ENCODE measurements at places on chromosomes 5 and 9.

- no peak for DNase-seq
Observed at GRCh38 chr9:115606838-115607237, 488.9 kb upstream of the TNC start.

DNA sequence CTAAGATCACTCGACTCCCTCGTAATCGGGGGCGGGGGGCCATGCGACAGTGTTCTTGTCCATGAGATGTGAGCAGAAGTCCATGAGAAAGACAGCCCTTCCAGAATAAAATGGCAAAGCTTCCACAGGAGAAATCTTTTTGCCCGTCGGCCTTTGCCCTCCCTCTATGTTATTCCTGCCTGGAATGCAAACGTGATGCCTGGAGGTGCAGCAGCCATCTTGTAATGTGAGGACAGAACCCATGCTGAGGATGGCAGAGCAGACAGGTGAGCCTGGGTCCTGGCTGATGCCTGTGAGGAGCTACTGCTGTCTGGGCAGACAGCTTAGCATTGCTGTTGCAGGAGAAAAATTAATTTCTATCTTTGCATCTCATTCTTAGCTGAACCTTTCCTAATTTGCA lies 17.2 kb downstream of the MED10 start:
- no peak for DNase-seq

DNA sequence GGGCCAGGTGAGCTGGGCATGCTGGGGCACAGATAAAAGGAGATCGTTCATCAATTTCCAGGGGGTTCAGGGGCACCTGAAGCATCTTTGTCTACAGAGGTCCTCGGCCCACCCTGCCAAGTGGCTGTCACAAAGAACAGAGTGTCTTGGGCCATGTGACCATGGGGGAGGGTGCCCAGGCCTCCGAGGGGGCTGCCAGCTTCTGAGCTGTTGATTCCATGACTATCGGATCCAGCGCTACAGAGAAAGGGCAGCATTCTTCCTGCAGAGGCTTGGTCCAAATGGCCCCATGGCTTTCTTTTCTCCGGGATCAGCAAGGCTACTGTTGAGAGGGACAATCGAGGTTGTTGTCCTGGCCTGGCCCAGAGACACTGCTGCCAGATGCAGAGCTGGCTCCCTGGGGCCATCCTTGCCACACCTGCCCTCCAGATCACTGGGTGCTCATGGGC lies 289.2 kb downstream of the ZSWIM6 start:
- no peak for DNase-seq

DNA sequence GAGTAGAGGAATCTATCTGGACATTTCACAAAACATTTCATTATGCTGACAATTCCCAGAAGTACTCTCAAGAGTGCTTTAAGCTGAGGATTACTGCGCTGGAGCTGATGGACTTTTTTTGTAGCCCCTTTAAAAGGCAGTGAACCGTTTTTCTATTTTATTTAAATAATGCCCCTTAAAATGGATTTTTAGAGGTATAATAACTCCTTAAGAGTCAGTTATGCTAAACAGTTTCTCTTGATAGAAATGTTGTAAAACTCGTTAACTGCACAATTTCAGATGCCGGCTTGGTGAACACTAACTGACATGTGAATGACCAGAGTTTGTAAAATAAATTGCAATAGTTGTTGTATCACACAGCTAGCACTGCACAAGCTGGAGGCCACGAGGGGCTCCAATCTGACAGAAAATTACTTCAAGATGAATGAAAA lies 174.0 kb downstream of the NR2F1-AS1 start:
- DNase-seq, result no peak

DNA sequence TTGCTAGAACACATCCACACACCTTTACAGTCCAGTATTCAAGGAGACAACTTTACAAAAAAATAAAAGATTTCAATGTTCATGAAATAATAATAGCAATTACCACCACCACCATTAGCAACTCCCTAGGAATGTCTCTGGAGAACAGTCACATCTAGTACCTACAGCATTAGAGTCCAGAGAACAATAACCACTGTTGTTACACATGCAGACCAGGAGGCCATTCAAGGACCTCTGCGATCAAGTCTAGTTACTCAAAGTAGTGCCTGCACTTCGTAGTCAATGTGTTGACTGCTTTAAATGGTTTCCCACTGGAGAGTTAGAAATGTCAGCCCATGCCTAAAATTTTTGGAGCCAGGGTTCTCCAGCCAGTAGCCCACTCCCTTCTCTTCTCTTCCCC lies 244.4 kb downstream of the DEPDC1B start:
- no peak for DNase-seq

- no peak for DNase-seq
Observed at GRCh38 chr9:129109952-129110739, 447 bp downstream of the CRAT start.

GRCh38 chr9:126000731-126001580 lies 253.8 kb downstream of the PBX3 start:
- no peak for DNase-seq

DNA sequence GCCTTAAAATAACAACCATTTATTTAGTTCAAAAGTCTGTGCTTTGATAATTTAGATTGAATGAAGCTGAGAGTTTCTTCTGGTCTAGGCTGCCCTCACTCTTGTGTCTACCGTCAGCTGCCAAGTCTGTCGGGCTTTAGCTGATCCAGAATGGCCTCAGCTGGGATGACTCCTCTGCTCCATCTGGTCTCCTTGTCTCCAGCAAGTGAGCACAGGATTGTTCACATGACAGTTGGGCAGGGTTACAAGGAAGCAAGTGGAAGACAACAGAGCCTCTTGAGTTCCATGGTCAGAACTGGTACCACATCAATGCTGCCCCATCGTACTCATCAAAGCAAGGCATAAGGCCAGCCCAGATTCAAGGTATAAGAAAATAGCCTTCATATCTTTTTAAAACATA lies 9.0 kb downstream of the HTR1A start:
- DNase-seq, result no peak

GRCh38 chr5:72076621-72077300 lies 30.5 kb upstream of the MAP1B start:
- DNase-seq, result no peak

DNA sequence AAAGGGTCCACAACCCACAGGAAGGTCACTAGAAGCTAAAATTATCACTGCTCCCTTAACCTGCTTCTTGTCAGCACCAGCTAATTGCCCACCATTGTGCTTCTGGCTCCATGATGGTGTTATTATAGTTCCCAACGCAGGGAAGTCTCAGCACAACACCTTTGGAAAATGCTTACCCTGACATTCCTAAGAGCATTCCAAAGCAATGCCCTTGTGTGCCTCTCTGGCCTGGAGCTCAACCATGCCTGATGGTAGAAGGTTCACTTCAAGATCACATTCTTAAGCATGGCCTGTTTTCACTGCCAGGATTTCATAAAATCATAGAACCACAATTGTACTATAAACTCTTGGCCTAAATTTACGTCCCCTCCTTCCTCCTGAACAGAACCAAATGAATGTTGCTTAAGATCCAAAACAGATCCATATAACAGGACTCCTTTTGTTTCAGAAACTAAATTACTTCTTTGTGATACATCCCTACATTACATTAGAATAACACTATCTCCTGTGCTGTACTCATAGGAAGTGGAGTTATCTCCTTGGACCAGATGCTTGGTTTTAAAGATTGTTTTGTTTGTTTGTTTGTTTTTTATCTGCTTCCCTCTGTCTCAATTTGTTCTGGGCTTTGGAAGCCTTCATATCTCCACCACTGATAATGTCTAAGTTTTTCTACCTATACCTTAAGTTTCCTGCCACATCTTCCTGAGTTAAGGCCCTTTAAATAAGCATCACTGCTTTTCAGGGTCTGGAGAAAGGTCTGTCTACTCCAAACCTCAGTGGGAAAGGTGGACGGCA lies 32.1 kb downstream of the ARL15 start:
- DNase-seq, result no peak

GRCh38 chr9:121242219-121242958 lies 25.6 kb upstream of the GSN start:
- DNase-seq, result no peak

DNA sequence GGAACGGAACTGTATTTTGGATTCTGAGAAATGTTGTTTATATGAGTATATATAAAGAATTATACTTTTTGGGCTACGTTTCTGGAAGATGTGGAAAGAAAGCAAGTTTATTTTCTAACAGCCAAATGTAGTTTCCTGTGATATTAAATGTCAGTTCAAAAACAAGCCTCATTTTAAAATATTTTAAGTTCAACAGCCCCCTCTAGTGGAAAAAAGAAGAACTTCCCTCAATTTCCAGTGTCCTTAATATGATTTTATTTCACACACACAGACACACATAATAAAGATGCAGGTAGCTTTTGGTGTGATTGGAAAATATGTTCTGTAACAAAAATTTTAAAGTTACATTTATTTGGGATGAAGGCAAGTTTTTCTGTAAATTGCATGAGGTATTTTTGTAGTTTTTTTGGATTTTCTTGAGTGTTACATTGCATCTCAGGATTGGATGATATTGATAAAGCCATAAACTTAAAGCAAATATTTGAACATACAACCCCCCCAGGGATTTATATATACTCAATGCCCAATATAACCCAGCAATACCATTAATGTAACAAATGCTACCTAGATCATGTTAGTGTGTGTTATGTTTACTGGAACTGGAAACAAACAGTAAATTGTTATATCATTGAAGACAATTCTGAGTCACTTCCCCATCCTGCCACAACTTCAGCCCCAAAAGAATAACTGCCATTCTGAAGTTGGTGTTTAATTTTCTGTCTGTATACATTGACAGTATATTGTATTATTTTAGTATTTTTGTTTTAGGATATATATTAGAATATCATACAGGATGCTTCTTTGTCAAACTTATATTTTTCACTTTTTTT lies 54.0 kb downstream of the CCDC171 start:
- DNase-seq, result no peak

GRCh38 chr5:175444060-175444904 lies at the start of gene DRD1:
Gene DRD1 (minus strand): TSS chr5:175444182. CDS start chr5:175443099, 1,083 bp downstream.
- DNase-seq, result no peak

GRCh38 chr9:128529191-128529590 lies 23.2 kb upstream of the SPTAN1 start:
- no peak for DNase-seq

DNA sequence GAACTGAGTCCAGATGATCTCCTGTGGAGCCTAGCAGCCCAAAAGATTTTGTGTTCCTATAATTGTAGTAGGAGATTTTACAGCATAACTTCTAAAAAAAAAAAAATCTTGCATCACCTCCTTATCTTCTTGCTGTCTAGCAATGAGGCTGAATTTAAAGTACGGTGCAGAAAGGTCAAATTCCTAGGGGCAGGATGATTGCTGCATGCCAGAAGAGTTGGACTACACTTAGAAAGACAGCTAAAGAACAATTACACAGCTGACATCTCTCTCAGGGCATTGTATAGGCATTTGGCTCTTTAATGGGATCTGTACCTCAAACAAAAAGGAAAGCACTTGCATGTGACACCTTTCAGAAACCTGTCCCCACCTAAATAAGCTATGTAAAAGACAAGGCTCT lies 443.2 kb downstream of the HCN1 start:
- DNase-seq, result no peak

GRCh38 chr5:3484836-3485235 lies 110.8 kb upstream of the IRX1 start:
- DNase-seq, result no peak

DNA sequence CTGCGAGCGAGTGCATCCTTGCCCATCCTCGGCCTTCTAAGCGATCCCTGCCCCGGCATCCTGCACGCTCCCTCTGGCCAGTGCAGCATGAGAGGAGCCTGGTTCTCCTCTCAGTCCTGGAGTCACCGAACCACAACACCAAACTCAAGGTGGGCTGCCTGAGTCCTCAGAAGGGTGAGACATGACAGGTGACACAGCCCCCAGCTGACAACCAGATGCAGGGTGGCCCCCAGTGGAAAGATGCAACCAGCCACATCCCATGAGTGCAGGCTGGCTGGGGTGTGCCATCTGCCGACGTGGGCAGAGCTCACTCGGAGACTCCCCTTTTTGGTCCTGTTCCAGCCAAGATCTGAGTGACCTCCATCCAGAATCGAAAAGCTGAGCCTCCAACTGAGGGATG lies 58.4 kb downstream of the COL23A1 start:
- DNase-seq, result no peak

GRCh38 chr5:36701085-36701698 lies 94.8 kb downstream of the SLC1A3 start:
- DNase-seq, result no peak

- no peak for DNase-seq
Observed at GRCh38 chr9:81456431-81457006, 232.8 kb downstream of the TLE1 start.

DNA sequence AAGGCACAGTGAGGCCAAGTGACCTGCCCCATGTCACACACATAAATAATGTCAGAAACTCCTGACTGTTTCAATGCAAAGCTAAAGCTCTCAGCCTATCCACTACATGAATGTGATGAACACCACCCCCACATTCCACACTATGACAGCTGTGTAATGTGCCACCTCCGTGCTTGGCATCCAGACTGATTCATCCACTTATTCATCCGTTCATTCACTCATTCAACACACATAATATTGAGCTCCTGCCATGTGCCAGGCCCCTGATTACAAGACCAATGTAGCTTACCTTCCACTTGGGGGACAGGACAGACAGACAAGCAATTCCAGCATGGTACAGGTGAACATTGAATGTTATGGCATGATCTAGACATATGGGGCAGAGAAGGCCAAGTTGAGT lies 46.2 kb upstream of the FABP6 start:
- DNase-seq, result no peak

DNA sequence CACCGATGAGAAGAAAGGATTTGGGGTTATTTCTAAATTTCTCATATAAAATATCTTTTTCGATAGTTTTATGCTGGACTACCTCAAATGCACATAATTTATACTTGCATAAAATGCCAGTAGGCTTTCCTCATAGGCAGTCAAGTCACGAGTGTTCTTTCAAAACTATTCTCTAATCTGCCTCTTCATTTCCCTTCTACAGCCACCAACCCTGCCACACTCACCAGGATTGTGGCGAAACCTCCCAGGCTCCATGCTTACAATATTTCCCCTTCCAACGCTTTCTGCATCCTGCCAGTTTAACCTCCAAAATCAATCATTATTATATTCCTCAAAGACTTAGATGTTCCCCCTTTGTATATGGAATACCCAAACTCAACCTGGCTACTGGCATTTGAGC lies 65.4 kb downstream of the FRMD3 start:
- DNase-seq, result no peak

DNA sequence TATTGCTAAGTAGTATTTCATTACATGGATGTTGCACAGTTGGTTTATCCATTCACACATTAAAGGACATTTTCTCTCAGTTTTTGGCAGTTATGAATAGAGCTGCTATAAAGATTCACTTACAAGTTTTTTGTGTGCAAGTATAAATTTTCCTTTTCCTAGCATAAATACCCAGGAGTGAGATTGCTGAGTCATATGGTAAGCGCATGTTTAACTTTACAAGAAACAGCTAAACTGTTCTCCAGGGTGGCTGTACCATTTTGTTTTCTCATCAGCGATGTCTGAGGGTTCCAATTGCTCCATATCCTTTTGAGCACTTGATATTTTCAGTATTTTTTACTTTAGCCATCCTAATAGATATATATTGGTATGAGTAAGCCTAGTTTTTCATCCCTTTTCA lies 16.4 kb upstream of the ABCA1 start:
- DNase-seq, result no peak

DNA sequence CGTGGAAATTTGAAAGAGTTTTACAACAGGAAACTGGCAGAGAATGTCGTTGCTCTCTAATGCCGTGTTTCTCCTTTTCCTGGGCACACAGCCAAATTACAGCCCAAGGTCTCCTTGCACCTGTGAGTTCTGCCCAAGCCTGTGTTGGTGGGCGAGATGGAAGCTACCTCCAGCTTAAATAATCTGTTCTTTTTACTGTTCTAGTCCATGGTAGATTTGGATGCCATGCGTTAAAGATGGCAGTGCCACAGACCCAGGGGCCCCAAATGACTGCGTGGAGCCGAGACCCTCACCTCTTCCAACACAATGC lies 92.6 kb upstream of the IRX4 start:
- DNase-seq, result no peak
